ENCODE measurements at places on chromosomes 5 and 9.

GRCh38 chr5:149205625-149206523 lies 64.6 kb downstream of the ABLIM3 start:
- no peak for DNase-seq

DNA sequence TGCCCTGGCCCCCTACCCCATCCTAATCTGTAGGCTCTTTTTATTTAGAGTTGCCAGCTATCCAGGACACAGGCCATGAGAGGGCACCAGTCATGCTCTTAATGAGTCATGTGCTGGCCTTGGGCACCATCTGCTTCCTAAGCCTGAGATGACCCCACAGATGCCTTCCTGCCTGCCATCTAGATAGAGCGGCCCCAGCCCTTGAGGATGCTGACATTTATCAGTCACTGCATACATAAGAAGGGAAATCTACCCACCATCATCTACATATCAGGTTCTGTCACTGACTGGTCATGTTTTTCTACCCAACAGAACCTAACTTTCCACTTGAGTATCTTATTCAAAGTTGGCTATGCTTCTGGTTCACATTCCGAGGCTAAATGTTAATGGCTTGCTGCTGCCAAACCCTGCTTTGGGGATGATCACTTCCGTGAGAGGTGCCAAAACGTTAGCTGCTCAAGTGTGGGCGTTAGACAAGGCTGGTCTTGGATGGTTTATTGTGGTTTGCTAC lies 49.9 kb upstream of the TTC23L start:
- DNase-seq: no peak

GRCh38 chr5:71943874-71944273 lies 163.4 kb upstream of the MAP1B start:
- DNase-seq: no peak

DNA sequence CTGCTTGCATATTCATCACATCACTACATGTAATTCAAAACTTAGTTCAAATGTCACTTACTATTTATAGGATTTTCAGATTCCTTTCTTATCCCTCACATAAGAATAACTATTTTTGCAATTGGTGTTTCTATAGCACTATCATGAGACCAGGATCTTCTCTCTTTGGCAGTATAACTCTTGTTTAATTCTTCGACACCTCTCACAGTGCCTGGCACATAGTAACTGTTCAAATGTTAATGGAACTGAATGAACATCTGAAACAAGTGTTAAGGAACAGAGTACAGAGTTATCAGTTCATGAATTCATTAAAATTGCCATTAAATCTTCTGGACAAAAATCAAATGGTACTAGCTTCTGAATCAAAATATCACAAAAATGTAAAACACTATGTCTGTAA lies 40.0 kb downstream of the FBXL17 start:
- no peak for DNase-seq

DNA sequence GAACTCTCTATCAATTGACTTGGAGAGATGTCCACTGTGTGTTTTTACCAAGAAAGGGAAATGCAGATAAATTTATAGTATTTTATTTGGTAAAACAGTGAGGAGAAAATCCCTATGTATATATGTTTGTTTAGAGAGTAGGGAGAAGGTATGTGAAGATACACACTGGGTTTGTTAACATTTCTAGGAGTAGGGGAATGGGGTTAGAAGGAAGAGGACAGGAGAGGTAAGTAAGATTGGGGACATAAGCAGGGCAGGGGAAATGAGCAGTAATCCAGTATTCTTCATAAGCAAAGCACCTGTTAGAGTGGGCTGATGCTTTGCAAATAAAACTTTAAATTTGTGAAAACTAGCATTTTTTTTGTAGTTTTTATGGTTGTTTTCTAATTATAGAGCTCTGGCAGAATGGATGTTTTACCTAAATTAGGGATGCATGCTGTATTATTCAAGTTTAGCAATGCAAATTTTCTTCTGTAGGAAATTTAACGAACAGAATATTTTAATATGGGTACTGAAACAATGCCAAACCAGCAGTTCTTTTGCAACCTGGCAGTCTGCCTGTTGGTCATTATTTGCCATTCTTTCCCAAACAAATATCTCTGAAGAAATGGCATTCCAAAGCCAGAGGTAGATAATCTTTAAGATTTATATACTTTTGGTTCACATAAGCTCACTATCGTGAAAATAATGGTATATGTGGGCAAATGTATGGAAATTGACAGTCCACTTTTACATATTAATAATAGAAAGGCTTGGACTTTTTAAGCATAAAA lies 19.4 kb upstream of the DCP2 start:
- DNase-seq: no peak

- no peak for DNase-seq
These were observed 105.6 kb upstream of the CCDC112 start for GRCh38 chr5:115402092-115402491.

GRCh38 chr9:13443346-13444244 lies 164.1 kb upstream of the MPDZ start:
- no peak for DNase-seq

DNA sequence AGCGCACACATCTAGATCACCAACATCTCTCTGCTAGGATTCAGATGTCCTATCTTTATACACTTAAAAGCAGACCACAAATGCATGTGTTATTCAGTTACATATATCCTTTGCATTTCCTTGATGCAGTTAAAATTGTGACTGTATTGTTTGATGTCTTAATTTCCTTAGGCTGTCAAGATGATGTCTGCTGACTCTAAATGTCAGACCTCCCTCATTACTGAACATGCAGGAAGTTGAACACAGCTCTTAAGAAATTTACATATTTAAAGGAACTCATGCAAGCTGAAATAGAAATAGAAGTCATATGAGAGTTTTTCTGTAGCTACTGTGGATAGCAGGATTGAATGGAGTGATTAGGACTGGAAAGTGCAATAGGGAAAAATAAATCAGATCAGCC lies 336.5 kb upstream of the SEMA6A start:
- DNase-seq: no peak

DNA sequence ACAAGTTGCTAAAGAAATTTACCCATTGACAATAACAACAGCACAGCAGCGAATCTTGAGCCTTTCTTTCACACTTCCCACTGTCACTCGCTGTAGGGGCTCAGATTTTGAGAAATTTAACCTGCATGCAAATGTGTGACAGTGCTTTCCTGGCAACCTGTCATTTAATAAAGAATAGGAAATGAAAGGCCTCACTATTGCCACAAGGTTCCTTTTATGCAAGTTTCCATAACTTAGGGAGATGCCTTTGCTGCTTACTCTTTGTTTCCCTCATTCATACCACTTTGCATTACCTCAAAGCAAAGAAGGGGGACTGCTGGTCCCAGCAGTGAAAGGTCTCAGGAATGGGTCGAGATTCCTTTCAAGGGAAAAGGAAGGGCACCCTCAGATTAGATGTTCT lies 49.5 kb downstream of the PTCD2 start:
- DNase-seq: no peak

All from CD4-positive, alpha-beta T cell treated with Interleukin-4 for 4 hours (primary cell).